ENCODE measurements at places on chromosomes 4 and X. TPM values are rescaled to one million over a fixed set of nuclear protein-coding genes. Genes with fewer than 3 reads are reported as not detected.

GABRG1 gene
- total RNA-seq = not detected

PLS3 gene
- 0.45 TPM for total RNA-seq

NALF2 gene
- not detected for total RNA-seq

WNK3 gene
- 0.25 TPM for total RNA-seq

RBM46 gene
- not detected for total RNA-seq

PNCK gene
- total RNA-seq = 1.0 TPM

HSFX1 gene
- total RNA-seq = 0.30 TPM

PLA2G12A gene
- 9.6 TPM for total RNA-seq

CTPS2 gene
- total RNA-seq = 3.8 TPM

AFF2 gene
- total RNA-seq = 6.2 TPM

SPOCK3 gene
- total RNA-seq = not detected

ZAR1 gene
- not detected for total RNA-seq

NONO gene
- 440 TPM for total RNA-seq

- DNase-seq = no peak
Measured at GRCh38 chr4:76687746-76688448, 210.0 kb downstream of the SOWAHB start.

- DNase-seq = no peak
Measured at GRCh38 chr4:153564630-153565525, 98.7 kb downstream of the TMEM131L start.

- DNase-seq = no peak
Measured at GRCh38 chr4:108466936-108467902, 153.2 kb upstream of the RPL34 start.

DNA sequence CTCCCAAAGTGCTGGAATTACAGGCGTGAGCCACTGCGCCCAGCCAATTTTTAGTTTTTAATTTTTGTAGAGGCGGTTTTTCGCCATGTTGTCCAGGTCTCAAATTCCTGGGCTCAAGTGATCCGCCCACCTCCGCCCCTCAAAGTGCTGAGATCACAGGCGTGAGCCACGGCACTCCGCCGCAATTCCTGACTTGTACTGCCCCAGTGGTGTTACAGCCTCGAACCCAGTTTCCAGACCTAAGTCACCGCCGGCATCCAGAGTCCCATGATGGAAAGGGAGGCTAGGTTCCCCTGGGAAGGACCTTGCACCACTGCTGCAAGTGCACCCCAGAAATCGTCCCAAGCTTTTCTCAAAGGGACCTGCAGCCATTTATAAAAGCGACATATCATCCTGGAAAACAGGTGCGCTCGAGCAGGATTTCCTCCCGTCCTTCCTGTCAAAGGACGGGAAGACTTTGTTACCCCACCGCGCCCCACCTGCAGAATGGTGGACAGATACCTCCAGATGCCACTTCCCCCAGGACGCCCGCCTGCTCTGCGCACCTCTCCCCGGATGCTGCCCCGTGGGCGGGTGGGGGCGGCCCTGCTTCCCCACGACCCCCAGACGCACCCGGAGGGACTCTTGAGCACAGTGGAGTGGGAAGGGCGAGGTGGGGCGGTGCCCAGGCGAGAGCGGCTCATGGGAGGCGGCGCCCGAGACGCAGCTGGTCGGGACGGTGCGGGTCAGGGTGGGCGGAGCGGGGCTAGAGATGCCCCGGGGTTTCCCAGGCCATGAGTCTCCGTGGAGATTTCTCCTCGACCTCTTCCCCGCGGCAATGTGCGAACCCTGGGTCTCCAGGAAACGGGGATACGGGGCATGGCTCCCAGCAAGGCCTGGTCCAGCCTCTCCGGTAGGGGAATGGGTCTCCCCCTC lies 947 bp upstream of the RPL10 start:
- peak; percentile 51 for DNase-seq

- DNase-seq = peak; percentile 37
Measured at GRCh38 chrX:136767104-136767941, 13.4 kb downstream of the ARHGEF6 start.

DNA sequence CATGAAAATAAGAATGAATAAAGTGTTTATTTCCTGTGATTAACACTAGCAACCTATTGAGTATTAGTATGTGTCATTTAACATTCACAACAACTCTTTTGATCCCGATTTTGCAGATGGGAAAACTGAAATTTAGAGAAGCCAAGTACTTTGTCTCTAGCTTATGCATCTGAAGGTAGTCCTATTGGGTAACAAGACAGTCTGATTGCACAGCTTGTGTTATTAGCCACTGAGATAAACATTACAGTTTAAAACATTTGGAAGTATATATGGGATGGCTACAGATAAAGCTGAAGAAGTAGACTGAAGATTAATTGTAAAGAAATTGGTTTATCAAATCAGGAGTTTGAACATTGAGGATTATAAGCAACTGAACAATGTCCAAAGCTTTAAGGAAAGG lies 99.6 kb upstream of the PDE5A start:
- DNase-seq = no peak

GRCh38 chr4:10694828-10695209 lies 10.3 kb upstream of the CLNK start:
- no peak for DNase-seq

- no peak for DNase-seq
Measured at GRCh38 chr4:63986253-63986652, 423.0 kb downstream of the TECRL start.

- DNase-seq = no peak
Measured at GRCh38 chr4:77815636-77816035, 3.5 kb downstream of the CNOT6L start.

GRCh38 chr4:10457255-10457801 lies at the start of gene ZNF518B:
Gene ZNF518B, minus strand, starts transcription at chr4:10457426. Its CDS starts 11,098 bp downstream, at chr4:10446328.
- peak; percentile 92 for DNase-seq

DNA sequence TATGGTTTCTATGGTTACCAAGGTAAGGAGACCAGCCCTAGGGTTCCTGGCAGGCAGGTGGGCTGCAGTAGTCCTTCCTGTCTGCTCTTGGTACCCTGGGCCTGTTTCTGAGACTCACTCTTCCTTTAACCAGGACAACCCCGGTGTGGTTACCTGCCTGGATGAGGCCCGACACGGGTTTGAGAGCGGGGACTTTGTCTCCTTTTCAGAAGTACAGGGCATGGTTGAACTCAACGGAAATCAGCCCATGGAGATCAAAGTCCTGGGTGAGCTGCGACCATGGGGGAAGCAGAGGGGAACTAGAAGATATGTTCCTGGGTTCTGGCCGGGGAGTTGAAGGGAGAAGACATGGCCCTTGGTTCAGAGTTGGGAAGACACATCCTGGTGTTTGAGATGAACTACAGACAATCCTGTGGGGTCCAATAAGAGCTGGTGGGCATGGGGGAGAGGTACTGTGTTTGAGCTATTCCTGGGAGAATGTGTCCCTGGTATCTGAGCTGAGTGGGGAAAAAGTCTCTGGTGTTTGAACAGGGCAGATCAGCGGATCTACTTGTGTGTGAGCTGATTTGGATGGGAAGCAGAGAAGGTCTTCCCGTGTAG lies 7.8 kb downstream of the UBA1 start:
- no peak for DNase-seq

DNA sequence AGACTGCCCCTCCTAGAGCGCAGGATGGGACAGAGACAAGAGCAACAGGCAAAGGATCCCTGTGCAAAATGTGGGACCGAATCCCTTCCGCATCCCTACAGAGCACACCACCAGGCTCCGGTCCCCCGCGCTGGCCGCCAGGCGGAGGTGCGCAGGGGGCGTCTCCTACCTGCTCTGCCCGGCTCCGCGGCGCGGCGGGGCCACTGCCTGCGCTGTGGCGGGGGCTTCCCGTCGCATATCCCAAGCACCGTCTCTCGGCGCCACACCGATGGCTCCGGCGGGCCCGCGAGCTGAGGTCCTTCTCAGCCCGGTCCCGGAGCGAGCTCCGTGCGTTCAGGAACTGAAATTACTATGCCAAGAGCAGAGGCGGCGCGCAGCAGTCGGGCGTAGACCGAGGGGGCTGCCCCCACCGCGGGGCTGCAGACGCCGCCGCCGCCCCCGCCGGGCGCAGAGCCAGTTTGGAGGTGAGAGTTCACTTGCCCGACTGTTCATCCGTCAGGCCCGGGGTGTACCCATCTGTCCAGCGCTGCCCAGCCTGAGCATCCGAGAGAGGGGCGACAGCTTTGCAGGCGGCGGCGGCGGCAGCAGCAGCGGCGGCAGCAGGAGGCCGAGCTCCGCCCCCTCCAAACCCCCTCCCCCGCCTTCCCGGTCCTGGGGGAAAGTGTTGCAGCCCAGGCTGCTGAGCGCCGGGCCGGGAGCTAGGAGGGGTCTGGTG lies at the start of gene GPRIN3:
Gene GPRIN3 (minus strand): TSS at position 355 of the 715 bp plus-strand sequence. CDS start 57,690 bp downstream, outside the sequence.
- peak; percentile 56 for DNase-seq

- DNase-seq = no peak
Measured at GRCh38 chr4:145735827-145736226, 55.9 kb downstream of the C4orf51 start.

GRCh38 chr4:74369855-74370254 lies 4.9 kb downstream of the EREG start:
- DNase-seq = no peak

GRCh38 chrX:77014377-77015372 lies 432.5 kb upstream of the FGF16 start:
- DNase-seq = no peak

GRCh38 chr4:104394406-104395167 lies 100.1 kb downstream of the CXXC4 start:
- no peak for DNase-seq

GRCh38 chrX:108245462-108245861 lies 153.9 kb downstream of the ATG4A start:
- DNase-seq = no peak

GRCh38 chr4:85531560-85532341 lies 56.8 kb downstream of the ARHGAP24 start:
- no peak for DNase-seq

DNA sequence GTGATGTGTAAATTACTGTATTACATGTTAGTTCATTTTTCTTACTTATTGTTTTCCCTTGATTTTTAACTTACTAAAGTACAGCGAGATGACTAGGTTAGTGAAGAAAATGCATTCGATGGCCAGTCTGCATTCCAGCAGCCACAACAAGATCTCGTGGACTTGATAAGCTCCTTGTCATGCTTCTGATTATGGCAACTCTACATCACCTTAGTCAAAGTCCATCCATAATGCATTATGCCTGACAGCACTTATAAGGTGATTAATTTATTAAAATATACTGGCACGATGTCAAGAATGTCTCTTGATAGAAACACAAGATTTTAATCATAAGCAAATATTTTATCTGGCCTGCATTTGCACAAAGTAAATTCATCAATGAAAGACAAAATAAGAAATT lies 109.9 kb upstream of the NAP1L5 start:
- no peak for DNase-seq

DNA sequence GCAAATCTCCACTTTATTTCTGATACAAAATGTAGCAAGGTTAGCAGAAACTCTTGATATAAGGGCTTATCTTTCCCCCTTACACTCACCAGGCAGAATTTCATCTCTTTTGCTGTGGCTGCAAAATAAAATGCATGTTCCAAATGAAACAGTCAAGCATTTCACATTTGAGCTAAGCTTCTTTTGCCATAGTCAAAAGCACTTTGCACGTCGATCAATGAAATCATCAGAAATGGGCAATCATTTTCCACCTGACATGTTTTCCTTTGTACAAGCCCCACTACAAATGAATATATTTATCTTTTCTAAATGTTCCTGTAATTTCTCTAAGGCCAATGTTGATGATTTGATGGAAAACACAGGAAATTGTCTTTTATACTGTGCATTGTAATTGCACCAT lies 178.4 kb downstream of the ANKRD50 start:
- DNase-seq = no peak

DNA sequence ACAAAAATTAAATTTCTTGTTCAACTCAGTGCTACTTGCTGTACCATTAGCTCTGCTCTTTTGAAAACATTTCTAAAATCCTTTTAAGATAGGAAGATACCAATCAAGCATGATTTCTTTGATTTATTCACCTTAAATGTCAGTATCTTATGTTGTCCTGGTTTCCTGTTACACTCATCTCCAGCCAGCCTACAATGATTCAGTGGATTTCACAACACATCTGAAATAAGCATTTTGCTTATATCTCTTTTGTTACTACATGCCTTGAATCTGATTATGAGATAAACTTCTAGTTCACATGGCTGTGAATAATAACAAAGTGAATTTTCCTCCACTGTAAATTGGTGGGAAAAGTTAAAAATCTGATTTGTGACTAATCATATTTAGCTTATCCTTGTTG lies 112.5 kb upstream of the BMP3 start:
- DNase-seq = no peak

GRCh38 chr4:41155194-41155830 lies 59.0 kb downstream of the APBB2 start:
- no peak for DNase-seq

DNA sequence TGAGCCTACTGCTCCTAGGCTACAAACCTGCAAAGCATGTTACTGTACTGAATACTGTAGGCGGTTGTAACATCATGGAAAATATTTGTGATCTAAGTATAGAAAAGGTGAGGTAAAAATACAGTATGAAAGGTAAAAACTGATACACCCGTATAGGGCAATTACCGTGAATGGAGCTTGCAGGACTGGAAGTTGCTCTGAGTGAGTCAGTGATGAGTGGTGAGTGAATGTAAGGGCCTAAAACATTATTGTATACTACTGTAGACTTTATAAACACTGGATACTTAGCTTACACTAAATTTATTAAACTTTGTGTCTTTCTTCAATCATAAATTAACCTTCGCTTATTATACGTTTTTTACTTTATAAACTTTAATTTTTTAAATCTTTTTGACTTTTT lies 3.7 kb downstream of the KIF4A start:
- DNase-seq = no peak

DNA sequence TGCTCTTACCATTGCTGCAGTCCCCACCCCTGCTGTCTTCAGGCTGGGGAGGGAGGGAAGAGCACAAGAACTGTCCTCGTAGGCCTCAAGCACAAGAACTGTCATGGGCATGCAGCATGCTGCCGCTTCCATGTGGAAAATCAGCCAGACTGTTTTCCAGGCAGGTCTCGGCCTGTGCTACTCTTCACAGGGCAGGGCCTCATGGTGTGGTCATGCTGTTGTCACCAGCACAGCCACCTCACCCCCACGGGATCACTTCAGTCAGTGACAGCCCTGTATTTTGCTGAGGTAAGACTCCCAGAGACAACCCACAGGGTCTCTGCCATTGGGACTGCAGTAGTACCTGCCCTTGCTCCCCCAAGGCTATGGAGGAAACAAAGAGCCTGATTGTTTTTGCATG lies 205.3 kb downstream of the NAP1L3 start:
- DNase-seq = no peak

- no peak for DNase-seq
Measured at GRCh38 chr4:145181091-145181501, 707 bp upstream of the OTUD4 start.

Measured in CD4-positive, alpha-beta T cell (primary cell).